Astrocyte of the cerebellum (primary cell): ENCODE measurements at places on chromosomes 4 and X.

DNA sequence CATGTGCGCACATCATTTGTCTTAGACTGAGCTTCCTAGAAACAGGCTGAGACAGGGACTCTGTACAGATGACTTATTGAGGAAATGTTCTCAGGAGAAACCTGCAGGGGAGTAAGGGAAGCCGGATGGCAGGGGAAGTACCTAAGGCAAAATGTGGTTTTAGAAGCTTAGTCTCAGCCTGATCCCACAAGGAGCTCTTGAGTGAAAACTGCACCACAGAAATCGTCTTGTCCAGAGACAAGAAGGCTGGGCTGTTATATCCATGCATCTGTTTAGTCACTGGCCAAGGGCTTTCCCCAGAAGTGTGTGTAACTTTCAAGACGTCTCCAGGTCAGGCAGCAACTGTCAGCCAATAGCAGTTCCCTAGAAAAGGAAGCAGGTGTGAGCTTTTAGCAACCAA, 86.0 kb downstream of the FUNDC1 start:
- DNase-seq, result no peak

- peak; percentile 18 for DNase-seq
Observed at GRCh38 chrX:134625315-134625718, 33.0 kb downstream of the PLAC1 start.

DNA sequence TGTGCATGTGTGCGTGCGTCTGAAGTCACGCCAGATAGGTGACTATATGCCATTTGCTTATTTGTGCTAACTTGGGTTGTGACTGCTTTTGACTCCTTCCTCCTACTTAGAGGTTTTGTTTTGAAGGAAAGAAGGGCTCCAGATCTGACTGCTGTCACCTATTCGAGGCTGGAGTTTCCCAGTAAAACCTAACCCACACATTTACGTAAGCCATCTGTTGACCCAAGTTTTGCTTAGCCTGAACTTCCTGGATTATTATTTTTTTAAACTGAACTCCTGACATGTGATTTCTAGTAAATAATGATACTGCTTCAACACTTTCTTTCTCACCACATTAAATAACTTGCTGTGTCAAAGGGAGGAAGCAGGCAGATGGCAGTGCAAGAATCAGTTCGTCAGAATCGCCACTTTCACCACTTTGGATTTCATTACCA, 41.5 kb downstream of the DTHD1 start:
- DNase-seq, result no peak

- peak; percentile 92 for DNase-seq
Observed at GRCh38 chrX:130878350-130879341, 24.4 kb downstream of the ENOX2 start.

DNA sequence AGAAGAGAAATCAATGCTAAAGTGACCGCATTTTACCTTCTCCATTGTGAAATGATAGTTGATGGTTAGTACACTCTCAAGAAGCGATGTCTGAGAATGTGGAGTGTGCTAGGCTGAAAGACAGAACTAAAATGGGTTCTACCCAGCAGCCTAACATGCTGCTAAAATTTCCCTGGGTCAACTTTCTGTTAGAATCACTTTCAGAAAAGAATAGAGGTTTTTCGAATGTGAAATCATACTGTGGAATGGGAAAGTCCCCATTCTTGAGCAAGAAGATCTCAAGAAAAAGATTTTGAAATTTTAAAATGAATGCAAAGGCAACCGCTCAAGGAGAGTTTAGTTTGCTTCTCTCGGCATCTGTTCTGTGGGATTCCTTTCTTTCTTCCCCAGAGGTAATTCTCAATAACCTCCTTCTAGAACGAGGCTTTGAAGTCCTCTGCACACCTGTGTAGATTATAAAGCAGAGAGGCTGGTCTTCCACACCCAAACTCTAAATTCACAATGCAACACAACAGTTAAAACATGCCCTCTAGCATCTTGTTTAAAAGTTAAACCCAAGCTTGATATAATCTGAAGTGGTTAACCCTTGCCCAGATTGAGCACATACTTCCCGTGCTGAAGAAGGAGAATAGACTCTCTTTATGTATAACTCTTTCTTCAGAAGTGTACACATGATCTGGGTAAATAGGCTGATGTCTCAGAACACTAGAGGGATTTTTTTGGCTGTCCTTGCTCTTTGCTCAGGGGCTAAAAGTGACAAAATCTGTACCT, 208.7 kb upstream of the KLF3 start:
- DNase-seq, result no peak

GRCh38 chr4:138330531-138330930, 88.4 kb upstream of the SLC7A11 start:
- no peak for DNase-seq

GRCh38 chrX:155028129-155028528, 1.5 kb downstream of the FUNDC2 start:
- no peak for DNase-seq

GRCh38 chrX:13374364-13374763, 54.5 kb upstream of the ATXN3L start:
- no peak for DNase-seq

- DNase-seq, result no peak
Observed at GRCh38 chr4:70868778-70869177, 29.1 kb upstream of the GRSF1 start.

- DNase-seq, result no peak
Observed at GRCh38 chr4:6233929-6234328, 33.6 kb upstream of the JAKMIP1 start.

DNA sequence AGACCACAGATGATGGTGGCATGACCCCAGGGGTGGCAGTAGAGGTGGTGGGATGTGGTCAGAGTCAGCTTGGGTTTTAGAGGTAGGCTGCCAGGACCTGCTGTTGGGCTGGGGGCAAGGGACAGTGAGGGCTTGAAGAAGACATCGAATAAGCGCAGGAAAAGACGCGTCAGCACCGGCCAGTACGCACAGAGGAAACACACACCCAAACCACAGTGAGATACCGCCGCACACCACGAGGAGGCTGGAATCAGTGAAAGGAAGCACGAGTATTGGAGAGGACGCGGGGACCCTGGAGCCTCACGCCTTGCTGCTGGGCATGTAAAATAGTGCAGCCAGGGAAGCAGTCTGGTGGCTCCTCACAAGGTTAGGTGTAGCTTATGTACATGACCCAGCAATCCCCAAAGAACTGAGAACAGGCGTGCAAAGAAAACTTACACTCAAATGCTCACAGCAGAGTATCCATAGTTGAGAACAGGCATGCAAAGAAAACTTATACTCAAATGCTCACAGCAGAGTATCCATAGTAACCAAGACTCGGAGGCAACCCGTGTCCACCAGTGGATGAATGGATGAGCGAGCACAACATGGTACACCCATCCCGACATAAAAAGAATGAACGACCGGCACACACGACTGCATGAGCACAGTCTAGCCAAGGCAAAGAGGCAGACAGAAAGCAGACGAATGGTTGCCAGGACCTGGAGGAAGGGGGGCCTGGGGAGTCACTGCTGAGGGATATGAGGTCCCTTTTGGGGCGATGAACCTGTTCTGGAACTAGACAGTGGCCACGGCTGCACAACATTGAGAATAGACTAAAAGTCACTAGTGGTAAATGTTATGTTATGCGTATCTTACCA, 13.3 kb downstream of the PDZD4 start:
- no peak for DNase-seq

- DNase-seq, result no peak
Observed at GRCh38 chrX:103376118-103376978, at the start of gene BEX3. BEX3 (plus strand) TSS chrX:103376538; CDS start chrX:103377522, 984 bp downstream.

DNA sequence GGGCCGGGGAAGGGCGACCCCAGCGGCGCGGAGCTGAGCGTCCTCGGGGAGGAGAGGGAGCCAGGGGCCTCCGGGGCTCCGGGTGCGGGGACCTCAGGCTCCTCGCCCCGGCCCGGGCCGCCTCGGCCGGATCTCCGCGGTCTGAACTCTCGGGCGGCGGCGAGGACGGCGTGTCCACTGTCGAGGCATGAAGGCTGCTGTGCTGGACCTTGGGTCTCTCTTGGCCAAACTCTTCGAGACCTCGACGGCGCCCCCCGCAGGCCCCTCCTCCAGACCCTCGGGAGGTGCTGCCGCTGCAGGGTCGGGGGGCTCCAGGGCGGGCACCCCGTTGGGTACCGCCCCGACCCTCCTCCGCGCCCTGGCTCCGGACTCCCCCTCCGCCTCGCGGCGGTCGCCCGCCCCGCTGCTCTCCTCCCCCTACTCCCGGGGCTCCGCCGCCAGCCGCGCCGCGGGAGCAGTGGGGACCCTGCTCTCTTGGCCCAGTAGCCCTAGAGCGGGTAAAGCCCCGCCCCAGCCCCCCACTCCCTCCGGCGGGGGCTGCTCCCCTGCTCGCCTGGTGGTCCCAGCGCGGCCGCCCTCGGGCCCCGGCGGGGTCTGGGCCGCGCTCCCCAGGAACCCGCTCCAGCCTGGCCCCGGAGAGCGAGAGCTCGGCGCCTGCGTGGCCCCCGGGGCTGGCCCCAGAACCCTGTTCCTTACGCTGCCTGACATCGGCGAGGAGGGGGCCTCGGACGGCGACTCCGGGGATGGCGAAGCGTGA, 564 bp downstream of the FAM149A start:
- no peak for DNase-seq

GRCh38 chr4:187183346-187183745, 459.7 kb upstream of the FAT1 start:
- DNase-seq, result peak; percentile 88

DNA sequence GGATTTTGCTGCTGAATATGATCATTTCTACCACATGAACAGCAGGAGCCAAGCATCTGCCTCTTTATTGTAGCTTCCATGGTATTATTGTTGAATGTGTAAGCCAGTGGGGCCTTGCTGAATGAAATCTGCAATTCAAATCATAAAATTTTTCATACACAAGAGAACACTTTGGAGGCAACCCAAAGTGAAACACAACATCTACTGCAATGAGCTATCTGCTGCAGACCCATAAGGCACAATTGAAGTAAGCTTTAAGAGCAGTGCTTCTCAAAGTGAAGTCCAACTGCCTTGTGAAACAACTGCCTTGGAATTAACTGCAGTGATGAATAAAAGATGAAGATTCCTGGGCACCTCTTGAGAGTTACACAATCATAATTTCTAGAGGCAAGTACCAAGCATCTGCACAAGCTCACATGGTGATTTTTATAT, 626.3 kb upstream of the INTU start:
- DNase-seq, result no peak

DNA sequence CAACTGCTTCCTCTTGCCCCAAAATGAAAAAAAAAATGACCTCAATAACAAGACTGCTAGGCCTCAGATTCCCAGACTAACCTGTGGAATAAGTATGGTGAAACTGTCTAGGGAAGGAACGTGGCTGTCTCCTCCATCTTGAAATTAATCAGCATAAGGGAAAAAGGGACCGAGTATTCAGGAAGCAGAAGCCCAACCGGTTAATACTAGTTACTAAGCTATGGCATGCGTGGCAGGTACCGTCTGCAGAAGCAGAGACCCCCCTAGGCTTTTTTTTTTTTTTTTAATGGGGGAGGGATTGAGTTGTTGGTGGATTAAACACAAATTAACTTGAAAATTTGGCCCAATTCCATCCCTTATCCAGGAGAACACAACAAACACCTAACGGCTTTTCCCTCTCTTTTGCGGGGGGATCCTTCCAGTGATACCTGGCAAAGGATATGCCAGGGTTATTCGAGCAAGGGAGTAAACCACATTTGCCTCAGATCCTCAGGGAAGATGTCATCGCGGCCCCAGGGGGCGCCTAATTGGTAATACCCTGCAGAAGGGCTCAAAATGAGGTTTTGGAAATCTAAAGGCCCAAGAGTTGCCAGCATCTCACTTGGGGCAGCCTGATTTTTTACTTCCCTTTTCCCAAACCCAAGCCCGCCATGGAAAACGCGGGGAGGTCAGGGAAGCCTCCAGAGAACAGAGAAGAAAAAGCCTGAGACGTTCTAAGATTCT, 893 bp downstream of the RLIM start:
- DNase-seq, result no peak

DNA sequence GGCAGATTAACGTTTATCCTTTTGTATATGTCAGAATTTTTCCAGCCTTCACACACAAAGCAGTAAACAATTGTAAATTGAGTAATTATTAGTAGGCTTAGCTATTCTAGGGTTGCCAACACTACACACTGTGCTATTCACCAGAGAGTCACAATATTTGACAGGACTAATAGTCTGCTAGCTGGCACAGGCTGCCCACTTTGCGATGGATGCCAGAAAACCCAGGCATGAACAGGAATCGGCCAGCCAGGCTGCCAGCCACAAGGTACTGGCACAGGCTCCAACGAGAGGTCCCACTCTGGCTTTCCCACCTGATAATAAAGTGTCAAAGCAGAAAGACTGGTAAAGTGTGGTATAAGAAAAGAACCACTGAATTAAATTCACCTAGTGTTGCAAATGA, 94.8 kb downstream of the TET2 start:
- no peak for DNase-seq

DNA sequence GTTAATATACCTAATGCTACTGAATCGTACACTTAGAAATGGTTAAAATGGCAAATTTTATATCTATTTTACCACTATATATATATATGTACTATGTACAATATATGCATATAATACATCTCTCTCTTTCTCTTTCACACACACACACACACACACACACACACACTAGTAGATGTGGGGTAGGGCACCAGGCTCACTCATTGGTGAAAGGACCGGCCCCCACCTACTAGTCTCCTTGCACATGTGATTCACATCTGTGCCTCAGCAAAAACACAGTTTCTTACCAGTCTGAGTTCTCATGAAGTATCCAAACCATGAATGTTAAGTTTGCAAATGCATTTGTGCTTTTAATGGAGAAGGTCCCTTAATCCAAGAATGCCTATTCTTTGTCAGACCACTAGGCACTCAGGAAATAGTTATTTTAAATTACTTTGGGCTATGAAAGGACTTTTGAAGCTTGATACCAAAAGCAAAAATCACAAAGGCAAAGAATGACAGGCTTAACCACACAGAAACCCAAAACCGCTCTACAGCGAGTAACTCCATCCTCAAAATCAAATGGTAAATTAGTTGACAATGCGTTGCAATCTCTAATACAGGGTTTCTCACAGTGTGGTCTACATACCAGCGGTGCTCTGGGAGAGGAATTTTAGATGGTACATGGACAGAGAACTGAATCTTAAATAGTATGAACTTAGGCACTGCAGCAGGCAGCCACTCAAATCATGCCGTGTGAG, 5.8 kb downstream of the TSC22D3 start:
- no peak for DNase-seq

DNA sequence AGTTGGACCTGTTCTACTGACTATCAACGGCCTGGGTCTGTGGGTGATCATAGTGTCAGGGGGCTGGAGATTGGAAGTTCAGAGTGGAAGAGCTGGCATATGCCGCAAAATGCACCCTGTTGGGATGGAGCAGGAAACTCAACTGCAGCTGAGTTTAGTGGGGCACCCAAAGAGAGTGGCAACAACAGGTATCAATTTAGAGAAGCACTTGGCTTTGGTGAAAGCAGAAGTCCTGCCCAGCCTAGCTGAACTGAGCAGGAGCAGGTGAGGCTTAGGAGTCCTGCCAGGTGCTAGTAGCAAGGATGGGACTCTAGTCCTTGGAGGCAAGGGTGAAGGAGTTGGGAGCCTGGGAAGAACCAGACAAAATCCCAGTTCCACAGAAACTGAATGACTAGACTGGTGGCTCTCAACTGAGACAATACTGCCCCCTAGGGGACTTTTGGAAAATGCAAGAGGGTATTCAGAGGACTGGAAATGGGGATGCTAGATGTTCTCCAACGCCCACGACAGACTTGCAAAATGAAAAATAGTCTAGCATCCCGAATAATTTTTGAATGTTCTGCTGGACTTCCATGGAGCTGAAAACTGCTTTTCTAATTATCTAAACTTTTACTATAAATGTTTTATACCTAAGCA, 49.4 kb downstream of the RTL9 start:
- no peak for DNase-seq
